ENCODE measurements at places on chromosomes 13 and 19. TPM values are rescaled to one million over a fixed set of nuclear protein-coding genes. Genes with fewer than 3 reads are reported as not detected.
A peak's percentile ranks its signal among the peaks of the same experiment; 100 is the strongest.

The METTL21C gene
- not detected for total RNA-seq

DNA sequence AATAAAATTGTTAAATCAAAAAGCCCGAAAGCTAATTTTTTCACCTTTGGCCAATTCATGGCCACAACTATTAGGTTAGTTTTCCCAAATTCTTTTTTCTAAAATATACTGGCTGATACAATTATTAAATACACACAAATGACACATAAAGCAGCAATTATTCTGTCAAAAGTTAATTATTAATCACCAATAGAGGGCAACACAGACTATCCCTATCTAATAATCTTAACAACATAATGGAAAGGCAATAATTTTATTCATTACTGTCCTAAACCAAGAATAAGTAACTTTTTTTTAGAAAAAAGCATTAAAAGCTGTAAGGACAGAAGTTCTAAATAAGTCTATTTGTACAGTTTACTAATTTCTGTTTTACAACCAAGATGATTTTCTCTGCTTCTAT is 51.7 kb downstream of the KATNAL1 start:
- H3K36me3 ChIP-seq = no peaks in the 10 kb centered on the region
- H3K27ac ChIP-seq = peak overlapping the region; percentile 93
- H3K4me3 ChIP-seq = no peak overlapping the region
- H3K27me3 ChIP-seq = no peaks in the 10 kb centered on the region

DNA sequence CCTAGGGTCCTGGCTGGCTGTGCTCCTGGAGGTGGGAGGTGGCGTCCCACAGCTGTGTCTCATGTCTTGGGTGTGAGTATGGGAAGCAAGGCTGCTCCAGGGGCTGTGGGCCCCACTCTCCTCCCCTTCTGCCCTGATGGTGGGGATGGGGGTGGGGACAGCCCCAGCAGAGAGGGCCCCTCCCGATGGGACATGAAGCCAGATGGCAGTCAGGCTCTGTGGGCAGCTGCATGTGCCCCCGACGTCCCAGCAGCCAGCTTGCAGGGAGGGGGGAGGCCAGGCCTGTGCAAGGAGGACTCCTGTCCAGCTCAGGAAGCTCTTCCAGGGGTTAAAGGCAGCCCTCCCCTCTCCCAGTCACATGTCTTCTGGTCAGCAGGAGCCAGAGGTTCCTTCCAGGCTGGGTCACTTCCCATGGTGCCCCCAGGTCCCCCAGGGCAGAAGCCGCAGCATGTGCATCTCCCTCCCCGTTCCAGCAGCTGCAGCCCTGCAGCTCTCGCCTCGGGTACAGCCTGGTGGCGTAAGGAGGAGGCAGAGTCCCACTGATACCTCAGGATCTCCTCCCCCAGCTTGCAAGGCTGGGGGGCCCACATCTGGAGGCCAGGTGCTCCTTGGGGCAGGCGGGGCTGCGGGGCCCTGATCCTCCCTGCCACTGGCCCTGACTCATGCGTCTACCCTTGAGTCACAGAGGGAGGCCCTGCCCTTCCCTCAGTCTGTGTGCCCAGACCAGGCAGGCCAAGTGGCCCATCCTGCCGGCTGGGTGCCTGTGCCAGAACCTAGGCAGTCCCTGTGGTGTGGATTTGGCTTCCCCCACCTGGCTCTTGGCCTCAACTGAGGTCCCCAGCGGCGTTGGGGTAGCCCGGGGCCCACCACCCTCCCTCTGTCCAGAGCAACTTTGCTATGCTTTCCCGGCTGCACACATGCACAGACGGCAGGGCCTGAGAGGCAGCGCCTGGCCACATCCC is 13.0 kb downstream of the YIPF2 start:
- H3K36me3 ChIP-seq = peaks cover 18% of the 10 kb centered on the region
- DNase-seq = peak; percentile 56
- no peaks in the 10 kb centered on the region for H3K4me1 ChIP-seq
- H3K27ac ChIP-seq = no peak overlapping the region
- no peaks in the 10 kb centered on the region for H3K27me3 ChIP-seq

The TDRD3 gene
- total RNA-seq = 29.5 TPM

DNA sequence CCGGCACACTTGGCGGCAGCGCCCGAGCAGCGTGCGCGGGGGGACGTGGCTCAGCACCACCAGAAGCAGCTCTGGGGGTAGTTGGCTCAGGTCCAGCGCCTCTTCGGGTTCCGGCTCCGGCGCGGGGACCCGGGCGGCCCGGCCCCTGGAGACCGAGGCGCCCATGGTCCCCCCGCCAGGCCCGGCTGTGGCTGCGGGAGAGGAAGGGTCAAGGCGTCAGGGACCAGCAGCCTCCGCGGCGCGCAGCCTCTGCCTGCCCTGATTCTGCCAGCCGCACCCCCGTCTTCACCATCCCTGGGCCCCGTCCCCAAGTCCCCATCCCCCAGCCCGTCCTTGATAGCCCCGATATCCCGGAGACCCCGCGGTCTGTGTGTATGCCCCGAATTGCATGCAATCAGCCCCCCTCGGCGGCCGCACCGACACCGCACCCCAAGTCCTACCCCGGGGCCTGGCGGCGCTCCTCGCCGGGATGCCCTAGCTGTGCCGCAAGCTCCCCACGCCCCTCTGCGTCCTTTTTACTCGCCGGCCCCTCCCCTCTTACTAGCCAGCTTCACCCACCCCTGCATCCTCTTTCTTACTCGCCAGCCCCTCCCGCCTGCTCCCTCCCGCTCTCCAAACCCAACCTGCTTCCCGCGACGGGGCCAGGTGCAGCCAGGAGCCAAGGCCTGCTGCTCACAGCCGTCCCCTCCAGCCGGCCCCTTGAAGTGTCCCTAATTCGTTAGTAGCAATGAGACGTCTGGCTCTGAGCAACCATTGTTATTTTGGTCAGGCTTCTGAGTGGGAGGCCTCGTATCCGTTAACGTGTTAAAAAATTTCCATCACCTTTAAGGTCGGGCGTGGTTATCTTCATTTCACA is at the start of gene FBXO27:
Gene FBXO27, minus strand, starts transcription at position 487 of the 856 bp plus-strand sequence. Its CDS starts 322 bp downstream, at position 165.
- H3K4me1 ChIP-seq = peaks cover 4% of the 10 kb centered on the region
- peak within 1 kb of the TSS; percentile 75 for H3K27ac ChIP-seq
- no peaks in the 10 kb centered on the region for H3K36me3 ChIP-seq
- no peaks in the 10 kb centered on the region for H3K27me3 ChIP-seq

The VSTM1 gene
- total RNA-seq = not detected

GRCh38 chr13:84393981-84394625 is 511.8 kb upstream of the SLITRK1 start:
- no peaks in the 10 kb centered on the region for H3K36me3 ChIP-seq
- no peaks in the 10 kb centered on the region for H3K27me3 ChIP-seq
- H3K27ac ChIP-seq = no peak overlapping the region
- H3K4me1 ChIP-seq = no peaks in the 10 kb centered on the region

The GPC6 gene
- 31.4 TPM for total RNA-seq

The KIRREL2 gene
- 4.2 TPM for total RNA-seq

- H3K4me1 ChIP-seq = no peaks in the 10 kb centered on the region
- H3K27me3 ChIP-seq = no peaks in the 10 kb centered on the region
- no peaks in the 10 kb centered on the region for H3K36me3 ChIP-seq
- H3K27ac ChIP-seq = no peak overlapping the region
Measured at GRCh38 chr13:63408331-63409189, 1992.9 kb upstream of the PCDH20 start.

- H3K4me1 ChIP-seq = no peaks in the 10 kb centered on the region
- H3K27ac ChIP-seq = no peak overlapping the region
- no peak overlapping the region for H3K4me3 ChIP-seq
- no peaks in the 10 kb centered on the region for H3K36me3 ChIP-seq
- no peaks in the 10 kb centered on the region for H3K27me3 ChIP-seq
Measured at GRCh38 chr13:50646070-50646469, 197.4 kb downstream of the DLEU7 start.

DNA sequence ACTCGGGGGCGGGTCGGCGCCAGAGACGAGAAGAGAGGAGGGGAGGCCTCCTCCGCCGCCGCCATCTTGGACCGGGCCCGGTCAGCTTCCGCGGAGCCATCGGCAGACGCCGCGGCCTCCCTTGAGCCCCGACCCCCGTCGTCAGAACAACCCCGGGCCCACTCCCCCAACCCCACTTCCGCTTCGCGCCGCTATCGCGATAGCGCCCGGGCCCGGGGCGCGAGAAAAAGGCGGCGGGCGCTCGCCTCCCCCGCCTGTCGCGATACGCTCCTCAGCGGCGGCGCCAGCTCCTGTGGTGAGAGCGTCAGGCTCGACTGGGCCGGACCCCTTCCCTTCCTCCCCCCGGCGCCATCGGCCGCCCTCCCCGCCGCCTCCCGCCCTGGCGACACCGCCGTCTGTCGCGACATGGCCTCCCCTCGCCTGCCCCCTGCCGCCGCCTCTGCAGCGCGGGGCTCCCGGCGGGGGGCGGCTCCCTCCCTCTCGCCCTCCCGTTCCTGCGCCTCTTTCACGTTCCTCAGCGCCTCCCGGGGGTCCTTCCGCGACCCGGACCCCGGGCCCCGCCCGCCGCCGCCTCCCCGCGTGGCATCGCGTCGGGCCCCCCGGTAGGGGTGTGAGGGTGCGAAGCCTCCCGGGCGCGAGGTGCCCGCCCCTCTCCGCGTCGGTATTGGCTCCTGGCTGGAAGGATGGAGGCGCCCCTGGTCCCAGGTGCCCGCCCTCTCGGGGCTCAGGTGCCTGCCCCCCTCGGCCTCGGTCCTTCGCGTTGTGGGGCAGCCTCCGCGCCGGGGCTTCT is at the start of gene CNOT3:
Gene CNOT3, plus strand, starts transcription at position 64 of the 790 bp plus-strand sequence. CDS start 5,217 bp downstream, outside the sequence.
- no peaks in the 10 kb centered on the region for H3K4me1 ChIP-seq
- H3K4me3 ChIP-seq = peak within 1 kb of the TSS; percentile 76
- H3K27me3 ChIP-seq = no peaks in the 10 kb centered on the region
- H3K27ac ChIP-seq = peak within 1 kb of the TSS; percentile 97
- peaks cover 5% of the 10 kb centered on the region for H3K36me3 ChIP-seq

DNA sequence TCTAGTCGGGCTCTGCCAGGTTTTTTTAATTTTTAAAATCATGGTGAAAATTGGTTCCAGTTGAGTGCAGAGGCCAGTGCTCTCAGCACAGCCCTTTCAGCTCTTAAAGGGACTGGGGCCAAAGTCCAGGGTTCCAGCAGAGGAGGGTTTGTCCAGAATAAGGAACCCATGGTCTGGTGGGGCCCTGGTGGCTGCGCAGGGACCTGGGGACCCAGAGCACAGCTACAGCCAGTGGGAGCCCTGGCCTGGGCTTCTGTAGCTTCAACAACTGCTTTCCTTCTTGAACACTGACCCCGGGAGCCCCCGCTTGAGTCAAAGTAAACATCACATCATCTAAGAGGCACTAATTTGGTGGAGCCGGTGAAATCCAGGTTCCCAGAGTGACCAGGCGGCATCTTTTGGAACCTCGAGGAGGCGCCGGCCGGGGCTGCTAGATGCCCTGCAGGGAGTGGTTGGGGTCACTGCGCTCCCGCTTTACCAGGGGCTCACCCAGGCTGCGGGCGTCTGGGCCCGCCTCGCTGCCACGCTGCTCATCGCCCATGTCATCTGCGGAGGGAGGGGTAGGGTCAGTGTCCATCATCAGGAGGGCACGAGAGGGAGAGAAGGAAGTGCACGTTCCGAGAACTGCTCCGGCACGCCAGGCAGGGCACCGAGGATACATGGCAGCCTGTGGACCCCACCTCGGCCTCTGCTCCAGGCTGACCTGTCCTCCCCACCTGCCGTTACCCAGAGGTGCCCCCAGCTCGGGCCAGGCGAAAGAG is 16.6 kb upstream of the RANBP3 start:
- no peaks in the 10 kb centered on the region for H3K4me1 ChIP-seq
- H3K36me3 ChIP-seq = no peaks in the 10 kb centered on the region
- no peaks in the 10 kb centered on the region for H3K27me3 ChIP-seq
- no peak for DNase-seq

- H3K27ac ChIP-seq = no peak overlapping the region
- H3K4me1 ChIP-seq = no peaks in the 10 kb centered on the region
- no peak overlapping the region for H3K4me3 ChIP-seq
- DNase-seq = peak; percentile 30
- peaks cover 30% of the 10 kb centered on the region for H3K36me3 ChIP-seq
Measured at GRCh38 chr19:39363901-39364457, 21.8 kb downstream of the SAMD4B start.

DNA sequence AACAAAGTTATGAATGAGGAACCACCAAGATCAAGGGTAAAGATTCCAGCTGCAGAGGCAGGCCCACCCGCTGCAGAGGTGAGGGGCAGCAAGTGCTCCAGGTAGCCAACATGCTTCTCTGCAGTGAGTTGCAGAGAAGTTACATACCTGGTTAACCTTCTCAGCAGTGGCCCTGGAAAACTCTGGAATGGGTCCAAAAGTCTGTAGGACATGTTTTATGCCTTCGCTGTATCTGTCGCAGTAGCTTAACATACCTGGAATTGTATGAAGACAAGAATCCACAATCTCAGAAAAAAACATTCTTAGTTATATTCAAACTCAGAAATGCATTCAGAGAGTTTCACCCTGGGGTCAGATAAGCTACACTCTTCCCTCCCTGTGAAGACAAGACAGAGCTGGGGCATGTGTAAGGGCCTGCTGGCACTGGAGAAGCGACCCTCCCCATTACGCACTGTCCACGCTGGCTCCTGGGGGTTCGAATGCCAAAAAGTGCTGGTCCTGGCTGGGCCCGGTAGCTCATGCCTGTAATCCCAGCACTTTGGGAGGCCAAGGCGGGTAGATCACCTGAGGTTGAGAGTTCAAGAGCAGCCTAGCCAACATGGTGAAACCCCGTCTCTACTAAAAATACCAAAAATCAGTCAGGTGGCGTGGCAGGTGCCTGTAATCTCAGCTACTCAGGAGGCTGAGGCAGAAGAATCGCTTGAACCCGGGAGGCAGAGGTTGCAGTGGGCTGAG is 121.0 kb downstream of the CRYL1 start:
- DNase-seq = no peak
- H3K27me3 ChIP-seq = no peaks in the 10 kb centered on the region

DNA sequence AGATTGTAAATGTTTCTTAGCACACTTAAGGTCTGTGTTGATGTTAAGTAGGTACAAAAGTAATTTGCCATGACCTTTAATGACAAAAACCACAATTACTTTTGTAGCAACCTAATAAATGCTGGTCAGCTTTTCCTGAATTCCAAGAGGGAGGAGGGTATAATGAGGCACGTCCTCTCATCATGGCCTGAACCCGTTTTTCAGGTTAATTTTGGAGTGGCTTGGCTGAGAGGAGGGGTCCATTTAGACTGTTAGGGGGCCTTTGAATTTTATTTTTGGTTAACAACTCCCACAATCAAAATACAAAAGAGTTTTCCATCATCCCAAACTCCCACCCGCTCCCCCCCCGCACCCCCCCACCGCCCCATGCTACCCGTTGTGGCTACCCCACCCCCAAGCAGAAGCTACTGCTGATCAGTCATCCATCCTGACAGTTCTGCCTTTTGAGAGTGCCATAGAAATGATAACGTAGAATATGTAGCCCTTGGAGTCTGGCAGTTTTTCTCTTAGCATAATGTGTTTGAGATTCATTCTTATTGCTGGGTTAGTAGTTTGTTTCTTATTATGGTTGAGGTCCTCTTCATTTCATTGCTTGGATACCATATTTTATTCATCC is 14.4 kb upstream of the PLEKHF1 start:
- H3K4me1 ChIP-seq = no peaks in the 10 kb centered on the region
- H3K36me3 ChIP-seq = no peaks in the 10 kb centered on the region
- no peak overlapping the region for H3K4me3 ChIP-seq
- H3K27me3 ChIP-seq = no peaks in the 10 kb centered on the region
- no peak for DNase-seq
- H3K27ac ChIP-seq = no peak overlapping the region

- H3K36me3 ChIP-seq = no peaks in the 10 kb centered on the region
- no peaks in the 10 kb centered on the region for H3K27me3 ChIP-seq
- DNase-seq = peak; percentile 19
- no peak overlapping the region for H3K27ac ChIP-seq
- H3K4me3 ChIP-seq = no peak overlapping the region
Measured at GRCh38 chr13:97849305-97849704, 104.2 kb upstream of the IPO5 start.

- no peak for DNase-seq
- H3K27me3 ChIP-seq = no peaks in the 10 kb centered on the region
- H3K27ac ChIP-seq = no peak overlapping the region
- peaks cover 37% of the 10 kb centered on the region for H3K4me1 ChIP-seq
- H3K4me3 ChIP-seq = no peak overlapping the region
Measured at GRCh38 chr13:29543230-29544215, 52.0 kb downstream of the SLC7A1 start.

- no peaks in the 10 kb centered on the region for H3K27me3 ChIP-seq
- H3K4me1 ChIP-seq = no peaks in the 10 kb centered on the region
- no peak overlapping the region for H3K27ac ChIP-seq
- no peak overlapping the region for H3K4me3 ChIP-seq
- no peak for DNase-seq
Measured at GRCh38 chr13:49858178-49858856, 65.8 kb upstream of the KPNA3 start.
